ENCODE measurements at places on chromosomes 2 and 18. TPM values are rescaled to one million over a fixed set of nuclear protein-coding genes. Genes with fewer than 3 reads are reported as not detected.

The STON1 gene
- total RNA-seq = 12.1 TPM

The KLHL29 gene
- 4.9 TPM for total RNA-seq

The PROKR1 gene
- not detected for total RNA-seq

The PPP1R1C gene
- total RNA-seq = 0.50 TPM

The EFEMP1 gene
- 615 TPM for total RNA-seq

The SRD5A2 gene
- not detected for total RNA-seq

The FIGN gene
- 1.5 TPM for total RNA-seq

The POTEC gene
- not detected for total RNA-seq

The GCA gene
- total RNA-seq = 10.3 TPM

The RGPD4 gene
- total RNA-seq = not detected

The TTC27 gene
- 18.2 TPM for total RNA-seq

The CCDC68 gene
- total RNA-seq = 8.3 TPM

The DUSP19 gene
- 5.1 TPM for total RNA-seq

DNA sequence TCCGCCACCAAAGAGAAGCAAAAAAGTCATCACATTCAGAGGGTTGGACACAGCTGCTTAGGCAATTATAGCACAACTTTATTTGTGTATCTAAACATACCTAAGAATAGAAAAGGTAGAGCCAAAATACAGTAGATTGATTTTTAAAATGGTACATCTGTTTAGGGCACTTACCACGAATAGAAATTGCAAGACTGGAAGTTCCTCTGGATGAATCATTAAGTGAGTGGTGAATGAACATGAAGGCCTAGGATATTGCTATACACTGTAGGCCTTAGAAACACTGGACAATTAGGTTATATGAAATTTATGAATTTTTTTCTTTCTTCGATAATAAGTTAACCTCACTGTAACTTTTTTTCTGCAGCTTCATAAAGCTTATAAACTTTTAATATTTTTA lies 687.0 kb downstream of the BCL11A start:
- H3K27ac ChIP-seq = no peak overlapping the region
- DNase-seq = no peak
- no peaks in the 10 kb centered on the region for H3K4me1 ChIP-seq
- H3K36me3 ChIP-seq = no peaks in the 10 kb centered on the region
- H3K27me3 ChIP-seq = no peaks in the 10 kb centered on the region

- no peak overlapping the region for H3K4me3 ChIP-seq
- H3K36me3 ChIP-seq = no peaks in the 10 kb centered on the region
- no peak overlapping the region for H3K27ac ChIP-seq
- no peaks in the 10 kb centered on the region for H3K27me3 ChIP-seq
Measured at GRCh38 chr2:196702641-196703040, 63.1 kb downstream of the CCDC150 start.

GRCh38 chr18:35236571-35237363 lies 4.1 kb upstream of the ZNF397 start:
- DNase-seq = no peak
- H3K36me3 ChIP-seq = no peaks in the 10 kb centered on the region
- no peak overlapping the region for H3K27ac ChIP-seq
- no peaks in the 10 kb centered on the region for H3K27me3 ChIP-seq

DNA sequence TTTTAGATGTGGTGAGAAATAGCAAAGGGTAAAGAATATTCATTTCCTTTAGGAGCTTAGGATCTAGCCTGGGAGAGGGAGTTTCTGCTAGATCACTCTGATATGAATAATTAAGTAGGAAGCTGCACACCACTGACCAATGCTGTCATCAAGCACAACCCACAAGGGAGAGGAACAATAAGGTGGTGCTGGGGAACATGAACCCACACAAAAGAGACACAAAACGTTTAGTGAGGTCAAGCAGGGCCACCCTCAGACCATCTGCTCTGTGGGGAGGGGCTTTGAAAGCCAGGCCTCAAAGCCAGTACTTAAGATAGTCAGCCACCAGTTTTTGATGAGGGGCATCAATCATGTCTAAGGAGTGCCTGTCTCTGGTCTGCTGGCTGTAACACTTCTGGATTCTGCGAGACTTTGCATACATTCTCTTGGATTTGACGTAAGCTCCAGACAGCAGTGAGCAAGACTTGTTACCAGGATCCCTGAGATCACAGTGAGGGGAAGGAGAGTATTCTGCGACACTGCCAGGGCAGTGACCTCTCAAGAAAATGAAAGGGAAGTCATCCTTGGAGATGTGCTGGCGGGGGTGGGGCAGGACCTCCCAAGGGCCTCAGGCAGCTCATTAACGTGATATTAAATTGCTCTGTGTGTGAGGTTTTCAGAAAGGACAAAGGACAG lies 127.0 kb downstream of the CCBE1 start:
- DNase-seq = no peak
- no peaks in the 10 kb centered on the region for H3K36me3 ChIP-seq
- H3K27ac ChIP-seq = no peak overlapping the region

- H3K27ac ChIP-seq = no peak overlapping the region
- H3K27me3 ChIP-seq = no peaks in the 10 kb centered on the region
- no peaks in the 10 kb centered on the region for H3K4me1 ChIP-seq
- H3K36me3 ChIP-seq = no peaks in the 10 kb centered on the region
Measured at GRCh38 chr18:50231621-50232020, 34.7 kb downstream of the CFAP53 start.

GRCh38 chr18:73153271-73153670 lies 285.5 kb upstream of the NETO1 start:
- no peaks in the 10 kb centered on the region for H3K36me3 ChIP-seq
- no peak overlapping the region for H3K4me3 ChIP-seq
- peak; percentile 49 for DNase-seq

- H3K27ac ChIP-seq = no peak overlapping the region
- H3K4me3 ChIP-seq = no peak overlapping the region
- no peaks in the 10 kb centered on the region for H3K4me1 ChIP-seq
- H3K27me3 ChIP-seq = no peaks in the 10 kb centered on the region
- peak; percentile 56 for DNase-seq
- H3K36me3 ChIP-seq = no peaks in the 10 kb centered on the region
Measured at GRCh38 chr2:232365621-232366321, 12.8 kb upstream of the ALPP start.

GRCh38 chr2:218257390-218257981 lies 3.3 kb upstream of the GPBAR1 start:
- no peak overlapping the region for H3K4me3 ChIP-seq
- H3K4me1 ChIP-seq = peaks cover 8% of the 10 kb centered on the region
- H3K27ac ChIP-seq = no peak overlapping the region
- H3K36me3 ChIP-seq = peaks cover 13% of the 10 kb centered on the region
- H3K27me3 ChIP-seq = no peaks in the 10 kb centered on the region
- no peak for DNase-seq

- DNase-seq = peak; percentile 9
- H3K27me3 ChIP-seq = no peaks in the 10 kb centered on the region
- H3K27ac ChIP-seq = no peak overlapping the region
- H3K36me3 ChIP-seq = no peaks in the 10 kb centered on the region
Measured at GRCh38 chr2:94956797-94957391, 68.6 kb upstream of the MAL start.

DNA sequence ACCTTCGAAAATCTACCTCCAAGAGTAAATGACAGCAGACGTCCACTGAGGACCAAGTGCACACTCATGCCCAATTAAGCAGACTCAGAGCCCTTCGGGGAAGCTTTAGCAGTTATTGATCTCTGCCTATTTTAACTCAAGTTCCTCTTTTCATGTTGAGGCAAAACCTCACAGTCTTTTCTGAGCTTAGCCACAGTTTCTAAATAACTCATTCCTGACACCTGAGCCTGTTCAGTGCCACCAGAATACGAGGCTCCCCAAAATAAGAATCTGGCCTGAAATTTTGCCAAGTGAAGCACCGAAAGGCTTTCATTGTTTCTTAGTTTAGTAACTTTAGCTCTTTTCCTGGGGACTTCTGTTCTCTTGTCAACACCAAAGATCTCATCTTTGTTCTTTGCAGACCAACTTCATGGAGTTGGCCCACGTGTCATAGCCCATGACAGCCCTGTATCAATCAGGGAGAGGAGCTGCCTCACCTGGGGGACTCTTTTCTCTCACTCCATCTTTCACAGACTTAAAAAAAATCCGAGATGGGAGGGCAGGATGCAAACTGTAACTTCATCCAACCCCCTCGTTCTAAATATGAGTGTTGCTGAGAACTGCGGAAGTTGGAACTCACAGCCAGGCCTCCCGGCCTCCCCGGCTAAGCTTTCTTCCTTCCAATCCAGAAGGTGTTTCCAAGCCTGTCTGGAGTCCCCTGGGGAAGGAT lies 22.2 kb downstream of the INPP5D start:
- DNase-seq = no peak
- H3K4me3 ChIP-seq = no peak overlapping the region
- peaks cover 7% of the 10 kb centered on the region for H3K27me3 ChIP-seq
- no peaks in the 10 kb centered on the region for H3K36me3 ChIP-seq
- no peaks in the 10 kb centered on the region for H3K4me1 ChIP-seq

GRCh38 chr2:189940913-189941312 lies 121.6 kb downstream of the MSTN start:
- H3K27ac ChIP-seq = no peak overlapping the region
- H3K4me1 ChIP-seq = no peaks in the 10 kb centered on the region
- no peaks in the 10 kb centered on the region for H3K27me3 ChIP-seq
- DNase-seq = no peak

DNA sequence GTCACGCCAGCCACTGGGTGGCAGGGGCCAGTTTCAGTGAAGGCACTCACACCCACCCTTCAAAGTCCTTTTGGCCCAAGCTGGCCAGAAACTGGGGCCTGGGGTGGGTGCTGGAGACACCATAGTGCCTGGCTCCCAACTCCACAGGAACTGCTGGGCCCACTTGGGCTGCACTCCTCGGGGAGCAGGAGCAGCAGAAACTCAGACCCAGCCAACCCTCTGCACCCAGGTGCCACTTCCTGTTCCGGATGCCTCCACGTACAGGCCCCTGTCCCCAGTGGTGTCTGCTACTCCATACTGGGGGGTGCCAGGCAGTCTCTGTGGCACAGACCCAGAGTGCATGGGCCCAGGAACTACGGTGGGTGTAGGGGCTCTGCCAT lies 42.5 kb upstream of the ZNF519 start:
- H3K27me3 ChIP-seq = no peaks in the 10 kb centered on the region
- H3K4me1 ChIP-seq = no peaks in the 10 kb centered on the region
- no peak overlapping the region for H3K4me3 ChIP-seq
- DNase-seq = no peak
- H3K36me3 ChIP-seq = no peaks in the 10 kb centered on the region
- no peak overlapping the region for H3K27ac ChIP-seq

DNA sequence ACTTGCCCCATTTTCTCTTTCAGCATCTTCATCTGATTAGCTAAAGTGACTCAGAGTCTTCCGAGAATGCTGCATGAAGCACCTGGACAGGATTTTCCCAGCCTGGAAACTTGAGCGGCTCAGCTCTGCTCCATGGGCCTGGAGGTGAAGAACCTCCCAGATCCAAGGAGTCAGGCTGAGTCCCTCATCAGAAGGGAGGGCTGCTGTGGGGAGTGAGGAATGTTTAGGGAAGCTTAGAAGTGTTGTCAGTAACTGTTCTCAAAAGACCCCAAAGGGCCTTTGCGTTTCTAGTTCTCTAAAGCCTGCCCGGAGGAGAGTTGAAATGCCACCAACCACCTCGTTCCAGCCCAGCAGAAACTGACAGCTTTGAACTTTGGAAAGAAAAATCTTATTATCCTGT lies 157.1 kb downstream of the CLIP4 start:
- no peaks in the 10 kb centered on the region for H3K4me1 ChIP-seq
- DNase-seq = no peak
- no peak overlapping the region for H3K27ac ChIP-seq

GRCh38 chr18:7303316-7304060 lies 72.6 kb downstream of the LRRC30 start:
- H3K27me3 ChIP-seq = no peaks in the 10 kb centered on the region
- H3K4me3 ChIP-seq = no peak overlapping the region
- no peaks in the 10 kb centered on the region for H3K4me1 ChIP-seq
- peak; percentile 2 for DNase-seq
- no peaks in the 10 kb centered on the region for H3K36me3 ChIP-seq

- H3K36me3 ChIP-seq = no peaks in the 10 kb centered on the region
- H3K4me3 ChIP-seq = no peak overlapping the region
- H3K27me3 ChIP-seq = peaks cover 2% of the 10 kb centered on the region
- no peaks in the 10 kb centered on the region for H3K4me1 ChIP-seq
Measured at GRCh38 chr18:35415511-35416073, 38.5 kb upstream of the ZNF396 start.

- peak; percentile 40 for DNase-seq
- H3K4me3 ChIP-seq = no peak overlapping the region
- no peaks in the 10 kb centered on the region for H3K27me3 ChIP-seq
- no peaks in the 10 kb centered on the region for H3K36me3 ChIP-seq
- no peaks in the 10 kb centered on the region for H3K4me1 ChIP-seq
Measured at GRCh38 chr2:147630585-147630984, 214.2 kb upstream of the ACVR2A start.

DNA sequence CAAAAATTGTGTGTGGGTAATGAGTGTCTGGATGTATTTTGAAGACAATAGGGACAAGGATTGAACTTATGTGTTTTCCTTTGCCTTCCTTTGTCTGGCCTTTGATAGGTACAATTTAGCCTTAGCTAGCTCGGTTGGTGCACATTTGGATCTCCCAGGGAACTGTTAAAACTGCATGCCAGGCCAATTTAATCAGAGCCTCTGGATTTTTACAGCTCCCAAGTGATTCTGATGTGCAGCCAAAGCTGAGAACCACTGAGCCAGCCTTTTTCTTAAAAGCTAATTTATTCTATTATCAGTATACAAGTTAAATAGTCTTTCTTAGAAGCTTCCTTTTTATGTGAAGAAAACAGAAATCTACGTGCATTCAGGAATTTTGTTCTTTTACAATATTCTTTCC lies 25.0 kb downstream of the PLEK start:
- no peaks in the 10 kb centered on the region for H3K4me1 ChIP-seq
- peaks cover 15% of the 10 kb centered on the region for H3K27me3 ChIP-seq
- no peak for DNase-seq
- no peak overlapping the region for H3K27ac ChIP-seq
- no peaks in the 10 kb centered on the region for H3K36me3 ChIP-seq

DNA sequence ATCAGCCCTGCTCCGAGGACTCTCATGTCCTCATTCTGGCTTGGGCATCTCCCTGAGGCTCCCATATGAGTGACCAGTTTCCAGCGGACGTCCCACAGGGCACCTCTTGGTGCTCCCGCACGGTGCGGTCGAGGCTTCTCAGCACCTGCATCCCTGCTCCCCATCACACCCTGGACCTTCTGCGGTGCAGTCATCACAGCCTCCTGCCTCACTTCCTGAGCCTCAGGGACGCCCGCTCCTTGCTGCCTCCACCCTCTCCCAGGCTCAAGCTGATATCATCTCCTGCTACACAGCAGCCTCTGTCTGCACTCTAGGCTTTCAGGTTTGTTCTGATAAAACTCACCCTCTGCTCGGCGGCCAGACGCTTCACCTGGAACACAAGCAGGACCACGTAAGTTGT lies 185.0 kb downstream of the TMEM18 start:
- H3K27me3 ChIP-seq = no peaks in the 10 kb centered on the region
- H3K36me3 ChIP-seq = no peaks in the 10 kb centered on the region
- no peaks in the 10 kb centered on the region for H3K4me1 ChIP-seq
- no peak overlapping the region for H3K27ac ChIP-seq

GRCh38 chr2:38060236-38061018 lies 15.5 kb downstream of the CYP1B1 start:
- H3K4me3 ChIP-seq = no peak overlapping the region
- no peak for DNase-seq
